ENCODE measurements at places on chromosomes 2 and 18.

GRCh38 chr18:44987371-44987770 lies 306.7 kb downstream of the SETBP1 start:
- no peak for DNase-seq

DNA sequence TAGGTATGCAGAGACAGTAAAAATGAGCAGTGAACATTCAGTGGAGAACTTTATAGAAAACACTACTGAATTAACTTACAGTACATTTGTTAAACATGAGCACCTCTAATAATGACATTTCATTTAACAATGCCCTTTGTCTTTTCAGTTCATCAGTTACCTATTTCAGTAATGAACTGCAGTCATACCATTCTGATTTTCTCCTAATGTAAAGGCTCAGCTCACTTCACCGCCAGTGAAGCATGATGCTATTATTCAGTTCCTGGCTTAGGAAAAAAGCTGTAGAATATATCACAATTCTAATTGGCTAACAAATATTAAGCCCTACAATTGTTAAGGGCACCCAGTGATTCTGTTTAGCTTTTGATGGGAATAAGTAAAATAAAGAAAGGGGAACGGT lies 37.1 kb upstream of the CCDC93 start:
- no peak for DNase-seq

DNA sequence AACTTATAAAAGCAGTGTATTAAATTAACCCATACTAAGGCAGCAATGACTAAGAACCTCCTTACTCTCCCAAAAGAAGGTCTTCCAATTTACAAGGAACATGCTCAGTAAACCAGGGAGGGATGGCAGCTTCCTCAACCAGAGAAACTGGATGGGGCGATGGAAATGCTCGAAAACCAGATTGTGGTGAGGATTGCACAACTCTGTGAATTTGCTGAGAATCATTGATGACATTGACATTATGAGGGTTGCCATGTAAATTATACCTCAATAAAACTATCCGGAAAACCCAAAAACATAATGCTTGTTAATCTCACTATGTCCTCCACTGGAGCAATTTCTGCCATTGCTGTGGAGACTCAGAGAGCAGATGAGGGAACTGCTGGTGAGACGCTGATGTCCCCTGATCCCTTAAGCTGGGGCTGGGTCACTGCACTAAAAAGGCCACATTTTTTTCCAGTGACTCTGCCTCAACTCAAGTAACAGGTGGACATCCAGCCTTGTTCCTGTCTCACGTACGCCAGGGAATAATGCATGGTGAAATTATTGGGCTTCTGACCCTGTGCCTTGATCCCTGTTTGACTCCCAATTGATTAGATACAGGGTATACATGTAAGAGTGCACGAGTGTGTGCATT lies 288.3 kb downstream of the CYP26B1 start:
- no peak for DNase-seq

- DNase-seq, result no peak
Observed at GRCh38 chr2:239274391-239275043, 126.3 kb downstream of the HDAC4 start.

- DNase-seq, result no peak
Observed at GRCh38 chr2:59398081-59398480, 1155.4 kb downstream of the BCL11A start.

GRCh38 chr2:38187541-38188011 lies 111.6 kb upstream of the CYP1B1 start:
- no peak for DNase-seq

DNA sequence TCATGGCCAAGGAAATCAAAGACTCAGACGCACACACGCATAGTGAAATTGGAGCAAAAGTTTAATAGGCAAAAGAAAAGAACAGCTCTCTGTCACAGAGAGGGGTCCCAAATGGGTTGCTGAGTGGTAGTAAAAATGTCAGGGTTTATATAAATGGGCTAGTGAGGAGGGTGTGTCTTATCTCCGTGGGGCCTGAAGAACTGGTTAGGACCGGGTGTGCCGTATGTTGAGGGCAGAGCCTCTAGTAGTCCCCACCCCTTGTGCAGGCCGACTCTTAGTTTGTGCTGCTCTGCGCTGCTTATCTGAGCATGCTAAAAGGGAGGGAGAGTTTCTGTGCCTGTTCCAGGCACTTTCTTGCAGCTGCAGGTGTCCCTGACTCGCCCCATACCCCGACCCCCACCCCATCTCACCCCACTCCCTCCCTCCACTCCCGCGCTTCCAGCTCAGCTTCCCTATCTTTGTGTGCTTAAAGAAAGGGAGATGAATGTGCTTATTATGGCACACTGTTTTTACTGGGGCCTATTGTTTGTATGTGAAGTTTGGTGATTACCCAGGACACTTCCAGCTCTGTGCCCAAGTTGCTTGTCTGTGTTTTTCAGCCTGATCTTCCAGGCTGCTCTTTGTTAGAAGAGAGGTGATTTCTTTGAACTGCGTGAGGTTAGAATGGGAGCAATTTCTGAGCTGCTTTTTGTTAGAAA lies 167.4 kb downstream of the SPAG16 start:
- no peak for DNase-seq

- no peak for DNase-seq
Observed at GRCh38 chr18:4181882-4182568, 273.1 kb downstream of the DLGAP1 start.

DNA sequence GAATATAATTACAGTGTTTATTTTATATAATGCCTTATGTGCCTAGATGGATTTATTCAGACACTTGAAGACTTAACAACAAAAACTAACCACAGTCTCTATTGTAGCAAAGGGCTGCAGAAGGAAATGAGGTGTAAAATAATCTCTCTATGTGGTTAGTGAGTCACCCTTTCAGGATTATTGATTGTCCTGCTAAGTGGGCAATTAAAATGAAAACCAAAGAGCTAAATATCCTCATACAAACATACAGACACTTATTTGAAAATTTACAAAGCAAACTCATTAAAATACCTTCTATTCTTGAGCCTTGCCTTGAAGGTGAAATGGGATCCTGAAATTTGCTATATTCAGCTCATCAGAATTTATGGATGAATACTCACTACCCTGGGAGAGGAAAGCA lies 27.7 kb upstream of the DCC start:
- no peak for DNase-seq

- no peak for DNase-seq
Observed at GRCh38 chr2:44441200-44441599, 79.5 kb downstream of the CAMKMT start.

GRCh38 chr2:217252181-217252580 lies 392.3 kb upstream of the TNP1 start:
- DNase-seq, result no peak

Data from suppressor macrophage treated with lipopolysaccharide for 4 hours (primary cell).